Suprapubic skin (tissue), 4 donors: ENCODE measurements at places on chromosomes 11 and 22.

GRCh38 chr11:117933475-117933874 lies 4.3 kb upstream of the TMPRSS13 start:
- no peaks in the 10 kb centered on the region for H3K27me3 ChIP-seq
- no peak overlapping the region for H3K27ac ChIP-seq
- H3K4me3 ChIP-seq: no peak overlapping the region

- H3K36me3 ChIP-seq: no peaks in the 10 kb centered on the region
- no peak for DNase-seq
- no peak overlapping the region for H3K27ac ChIP-seq
Observed at GRCh38 chr11:128412847-128413791, 174.2 kb downstream of the ETS1 start.

DNA sequence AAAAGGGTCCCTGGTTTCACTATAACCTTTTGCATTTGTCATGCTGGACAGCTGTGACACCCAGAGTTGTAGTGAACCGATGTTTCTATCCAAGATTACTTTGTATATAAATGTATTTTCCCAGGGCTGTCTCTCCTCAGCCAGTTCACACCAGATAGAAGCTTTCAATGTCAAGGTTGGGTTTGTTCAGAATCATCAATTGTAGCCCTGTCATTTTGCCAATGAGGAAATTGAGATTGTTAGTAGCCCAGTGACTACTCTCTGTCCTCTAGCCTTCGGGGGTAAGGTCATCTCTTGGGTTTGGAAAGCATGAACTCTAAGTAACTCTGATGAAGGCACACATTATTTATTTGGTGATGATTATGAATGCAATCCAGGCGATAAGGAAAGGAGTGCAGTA lies 165.6 kb downstream of the DBX1 start:
- no peak overlapping the region for H3K27ac ChIP-seq
- no peaks in the 10 kb centered on the region for H3K36me3 ChIP-seq
- H3K4me1 ChIP-seq: no peaks in the 10 kb centered on the region
- H3K27me3 ChIP-seq: no peaks in the 10 kb centered on the region
- no peak for DNase-seq

DNA sequence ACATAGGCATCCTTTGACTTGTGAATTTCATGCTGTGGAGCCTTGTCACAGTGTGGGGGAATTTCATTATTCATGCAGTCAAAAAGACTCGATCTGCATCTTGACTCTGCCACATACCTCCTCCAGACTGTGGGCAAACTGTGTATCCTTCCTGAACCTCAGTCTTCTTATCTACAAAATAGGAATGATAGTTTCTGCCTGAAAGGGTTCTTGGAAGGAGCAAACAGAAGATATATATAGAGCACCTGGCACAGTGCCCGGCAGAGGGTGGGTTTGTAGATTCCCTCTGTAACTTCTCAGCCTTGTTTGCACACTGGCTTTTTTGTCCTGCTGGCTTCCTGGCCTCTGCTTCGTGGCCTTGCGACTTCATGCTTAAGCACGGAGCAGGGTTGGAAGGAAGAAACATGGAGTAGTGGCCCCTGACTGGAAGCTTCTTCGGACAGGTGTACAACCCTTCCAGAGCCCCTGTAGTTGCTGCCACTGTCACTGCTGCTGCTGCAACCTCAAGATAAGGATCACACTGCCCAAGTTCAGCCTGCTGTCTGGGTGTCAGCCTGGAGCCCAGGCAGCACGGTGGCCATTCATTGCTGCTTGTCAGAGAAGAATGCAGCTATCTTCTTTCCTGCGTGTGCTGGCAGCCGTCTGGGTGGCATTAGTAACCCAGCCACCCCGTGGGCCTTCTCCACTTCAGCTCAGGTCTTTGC lies 106.4 kb downstream of the MICAL2 start:
- no peak overlapping the region for H3K27ac ChIP-seq
- no peaks in the 10 kb centered on the region for H3K27me3 ChIP-seq
- peaks cover 17% of the 10 kb centered on the region for H3K4me1 ChIP-seq
- H3K36me3 ChIP-seq: peaks cover 53% of the 10 kb centered on the region

DNA sequence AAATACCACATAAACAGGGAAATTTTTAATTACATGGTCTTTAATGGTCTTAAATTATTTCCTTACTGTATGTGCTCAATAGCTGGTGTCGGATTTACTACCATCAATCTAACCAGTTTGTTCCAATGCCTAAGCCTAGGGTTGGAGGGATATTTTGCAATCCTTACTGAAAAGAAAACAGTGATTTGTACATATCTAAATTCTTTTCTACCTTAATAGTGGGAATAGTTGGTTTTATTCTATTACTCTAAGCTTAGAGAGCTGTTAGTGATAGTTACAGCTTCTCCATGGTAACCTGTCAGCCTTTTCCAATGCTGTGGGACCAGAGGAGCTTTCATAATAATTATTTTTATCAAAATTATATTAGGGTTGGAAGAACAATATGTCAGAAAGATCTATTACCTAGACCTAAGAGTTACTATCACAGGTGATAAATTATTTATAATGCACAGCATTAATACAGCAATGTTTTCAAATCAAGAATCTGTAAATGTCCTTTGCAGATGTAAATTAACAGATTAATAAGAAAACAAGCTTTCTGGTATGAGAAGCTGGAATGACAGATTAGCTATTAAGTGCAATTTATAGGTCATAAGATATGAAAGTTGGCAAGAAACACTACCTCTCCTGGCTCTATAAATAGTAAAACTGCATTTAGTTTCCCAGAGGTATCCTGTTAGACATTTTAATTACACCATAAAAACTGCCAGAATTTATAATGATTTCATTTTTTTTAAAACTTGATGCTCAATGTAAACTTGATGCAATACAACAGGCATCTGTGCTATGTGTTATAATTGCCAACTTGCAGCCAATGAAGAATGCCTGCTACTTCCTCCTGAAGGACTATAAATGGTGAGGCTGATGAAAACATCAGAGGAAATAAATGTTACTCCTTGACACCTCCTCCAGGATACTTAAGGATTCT lies 262.0 kb upstream of the PITPNB start:
- no peak for DNase-seq
- H3K27ac ChIP-seq: no peak overlapping the region
- no peaks in the 10 kb centered on the region for H3K27me3 ChIP-seq
- no peak overlapping the region for H3K4me3 ChIP-seq

GRCh38 chr22:45903355-45904135 lies 73.4 kb downstream of the WNT7B start:
- no peak overlapping the region for H3K27ac ChIP-seq
- H3K4me3 ChIP-seq: no peak overlapping the region
- no peaks in the 10 kb centered on the region for H3K36me3 ChIP-seq
- H3K27me3 ChIP-seq: peaks cover 26% of the 10 kb centered on the region

GRCh38 chr11:1705126-1706052 lies 8.4 kb downstream of the KRTAP5-6 start:
- H3K36me3 ChIP-seq: no peaks in the 10 kb centered on the region
- no peak for DNase-seq
- no peak overlapping the region for H3K4me3 ChIP-seq
- H3K27ac ChIP-seq: peak overlapping the region; percentile 25

- H3K4me1 ChIP-seq: no peaks in the 10 kb centered on the region
- H3K4me3 ChIP-seq: no peak overlapping the region
- no peaks in the 10 kb centered on the region for H3K36me3 ChIP-seq
- DNase-seq: no peak
- H3K27me3 ChIP-seq: no peaks in the 10 kb centered on the region
- peak overlapping the region; percentile 64 for H3K27ac ChIP-seq
Observed at GRCh38 chr11:122791411-122791810, 46.9 kb upstream of the CRTAM start.

- no peaks in the 10 kb centered on the region for H3K36me3 ChIP-seq
- H3K27me3 ChIP-seq: peaks cover 43% of the 10 kb centered on the region
- H3K4me1 ChIP-seq: peaks cover 16% of the 10 kb centered on the region
- H3K27ac ChIP-seq: no peak overlapping the region
- peak overlapping the region; percentile 44 for H3K4me3 ChIP-seq
Observed at GRCh38 chr11:115659061-115659963, 155.1 kb upstream of the CADM1 start.

DNA sequence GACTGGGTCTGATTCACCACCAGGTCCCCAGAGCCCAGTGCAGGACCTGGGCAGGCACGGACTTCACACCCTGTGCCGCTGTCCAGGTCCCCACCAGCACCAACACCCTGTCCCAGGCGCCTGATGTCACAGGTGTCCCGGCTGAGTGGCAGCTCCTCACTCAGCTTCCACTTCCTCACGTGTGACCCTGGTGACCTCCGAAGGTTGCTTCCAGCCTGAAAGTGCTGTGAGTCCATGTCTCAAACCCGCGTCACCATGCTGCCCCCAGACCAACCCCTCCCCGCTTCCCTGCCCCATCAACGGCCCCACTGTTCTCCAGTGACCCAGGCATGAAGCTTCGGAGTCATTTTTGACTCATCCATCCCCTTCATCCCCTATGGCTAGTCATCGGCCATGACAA lies 25.7 kb upstream of the PICK1 start:
- H3K36me3 ChIP-seq: no peaks in the 10 kb centered on the region
- no peak for DNase-seq
- peak overlapping the region; percentile 12 for H3K27ac ChIP-seq
- no peaks in the 10 kb centered on the region for H3K27me3 ChIP-seq
- peaks cover 25% of the 10 kb centered on the region for H3K4me1 ChIP-seq

- no peak overlapping the region for H3K4me3 ChIP-seq
- H3K36me3 ChIP-seq: no peaks in the 10 kb centered on the region
- no peaks in the 10 kb centered on the region for H3K27me3 ChIP-seq
- H3K27ac ChIP-seq: no peak overlapping the region
- DNase-seq: no peak
- H3K4me1 ChIP-seq: no peaks in the 10 kb centered on the region
Observed at GRCh38 chr11:112516261-112516660, 255.6 kb upstream of the PLET1 start.
